Stimulated activated CD4-positive, alpha-beta T cell treated with anti-CD3 and anti-CD28 coated beads, Interleukin-1b, Interleukin-23, amount 100 ng/mL, for 1 hour (primary cell): ENCODE measurements at places on chromosomes 6 and 20.

DNA sequence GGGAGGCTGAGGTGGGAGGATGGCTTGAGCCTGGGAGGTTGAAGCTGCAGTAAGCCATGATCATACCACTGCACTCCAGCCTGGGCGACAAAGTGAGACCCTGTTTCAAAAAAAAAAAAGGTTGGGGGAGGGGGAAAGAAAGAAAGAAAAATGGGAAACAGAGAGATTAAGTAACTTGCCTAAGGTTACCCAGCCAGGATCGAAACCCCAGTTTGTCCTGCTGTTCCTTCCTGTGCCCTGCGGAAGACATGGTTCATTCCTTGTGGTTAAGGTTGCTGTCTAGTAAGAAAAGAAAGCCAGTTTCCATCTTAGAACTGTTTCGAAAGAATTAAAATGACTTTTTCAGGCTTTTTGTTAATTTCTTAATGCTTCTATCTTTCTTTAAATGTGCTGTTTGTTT lies 29.8 kb downstream of the C6orf89 start:
- no peak for DNase-seq

GRCh38 chr6:141088171-141088570 lies 1044.6 kb upstream of the GJE1 start:
- DNase-seq = no peak

DNA sequence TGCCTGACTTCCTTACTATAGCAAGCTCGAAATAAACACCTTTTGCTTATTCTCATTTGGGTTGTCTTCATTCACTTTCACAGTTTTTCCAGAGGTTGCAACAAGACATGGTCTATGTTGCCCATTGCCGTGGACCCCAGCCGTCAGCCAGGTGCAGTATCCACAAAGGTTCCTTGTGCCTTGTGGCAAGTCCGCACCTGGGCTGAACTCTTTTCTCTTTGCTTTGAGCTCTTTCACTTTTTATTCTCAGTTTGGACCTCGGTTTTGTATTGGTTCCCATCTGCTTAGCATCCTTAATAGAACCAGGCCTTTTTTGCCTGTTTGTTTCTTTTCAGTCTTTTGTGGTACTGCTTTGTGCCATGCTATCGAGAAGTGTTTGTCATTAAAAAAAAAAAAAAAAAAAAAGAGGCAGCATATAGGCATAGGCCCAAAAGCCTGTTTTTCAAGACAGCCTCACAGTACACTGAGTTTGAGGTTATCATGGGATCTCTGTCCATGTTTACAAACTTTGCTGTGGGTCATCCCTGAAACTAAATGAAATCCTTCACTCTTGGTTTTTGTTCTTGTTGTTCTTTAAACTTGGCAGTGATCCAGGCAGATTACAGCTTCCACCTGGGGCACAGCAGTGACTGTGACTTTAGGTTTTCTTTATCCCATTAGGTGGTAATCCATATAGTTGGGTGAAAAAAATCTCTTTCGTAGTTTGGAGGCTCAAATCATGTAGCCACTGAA lies 33.3 kb downstream of the GSTA3 start:
- no peak for DNase-seq

DNA sequence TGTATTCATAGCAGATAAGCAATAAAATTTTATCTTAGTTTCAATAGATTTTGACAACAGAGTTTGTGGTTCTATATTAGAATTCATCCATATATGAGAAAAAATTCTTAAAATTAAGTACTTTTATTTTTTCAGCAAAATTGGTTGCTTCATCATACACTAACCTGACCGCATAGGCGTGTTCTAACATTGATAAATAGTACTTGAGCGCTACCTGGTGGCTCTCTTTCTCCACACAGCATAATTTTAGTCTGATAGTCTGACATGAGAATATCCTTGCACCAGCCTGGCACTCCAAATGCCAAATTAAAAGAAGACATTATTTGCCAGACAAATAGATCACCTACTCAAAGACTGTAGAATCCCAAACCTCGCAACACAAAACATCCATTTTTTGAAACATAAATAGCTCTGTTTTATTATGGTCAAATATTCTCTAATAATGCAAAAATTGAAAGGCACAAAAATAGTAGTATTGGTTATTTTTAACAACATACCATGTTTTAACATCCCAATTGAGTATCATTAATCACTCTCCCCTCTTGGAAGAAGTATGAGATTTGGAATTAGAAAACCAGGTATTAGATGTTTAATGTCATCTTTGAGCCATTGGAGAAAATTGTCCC lies 33.0 kb upstream of the FILIP1 start:
- DNase-seq = peak; percentile 13

DNA sequence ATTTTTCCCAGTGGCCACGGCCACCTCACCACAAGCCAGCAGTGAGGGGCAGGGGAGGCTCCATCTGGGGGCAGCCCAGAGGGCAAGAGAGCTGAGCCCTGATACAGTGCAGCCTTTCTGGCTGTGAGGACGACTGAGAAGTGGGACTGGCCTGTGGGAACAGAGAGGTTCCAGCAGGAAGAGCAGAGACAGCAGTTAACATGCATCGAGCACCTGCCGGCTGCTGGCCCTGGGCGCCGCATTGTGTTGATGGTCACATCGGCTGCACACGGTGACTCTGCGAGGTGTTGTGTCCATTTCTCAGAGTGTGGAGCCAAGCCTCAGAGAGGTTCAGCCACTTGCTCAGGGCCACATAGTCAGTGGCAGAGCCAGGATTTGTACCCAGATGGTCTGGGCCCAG lies 9.8 kb downstream of the FOXS1 start:
- DNase-seq = no peak

GRCh38 chr20:11652128-11652527 lies 265.6 kb upstream of the BTBD3 start:
- no peak for DNase-seq

GRCh38 chr6:168585441-168585840 lies 144.5 kb downstream of the SMOC2 start:
- DNase-seq = no peak

GRCh38 chr6:141095308-141095707 lies 1037.4 kb upstream of the GJE1 start:
- no peak for DNase-seq

GRCh38 chr6:2086326-2086965 lies 159.0 kb downstream of the GMDS start:
- no peak for DNase-seq

DNA sequence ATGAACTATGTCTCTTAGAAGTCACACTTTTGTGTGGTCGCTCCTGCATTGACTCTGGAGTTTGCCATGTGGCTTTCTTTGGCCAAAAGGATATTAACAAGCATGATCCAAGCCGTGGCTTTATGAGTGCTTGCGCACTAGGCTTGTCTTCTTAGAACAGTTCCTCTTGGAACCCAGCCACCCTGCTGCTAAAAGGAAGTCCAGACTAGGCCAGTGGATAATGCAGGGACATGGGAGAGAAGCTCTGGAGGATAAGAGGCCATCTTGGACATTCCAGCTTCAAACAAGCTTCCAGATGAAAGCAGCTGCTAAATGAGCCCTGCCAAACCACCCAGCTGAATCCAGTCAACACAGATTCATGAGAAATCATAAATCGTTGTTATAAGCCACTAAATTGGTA lies 346.4 kb downstream of the CDC5L start:
- no peak for DNase-seq

GRCh38 chr20:40778894-40779496 lies 90.0 kb upstream of the MAFB start:
- no peak for DNase-seq

DNA sequence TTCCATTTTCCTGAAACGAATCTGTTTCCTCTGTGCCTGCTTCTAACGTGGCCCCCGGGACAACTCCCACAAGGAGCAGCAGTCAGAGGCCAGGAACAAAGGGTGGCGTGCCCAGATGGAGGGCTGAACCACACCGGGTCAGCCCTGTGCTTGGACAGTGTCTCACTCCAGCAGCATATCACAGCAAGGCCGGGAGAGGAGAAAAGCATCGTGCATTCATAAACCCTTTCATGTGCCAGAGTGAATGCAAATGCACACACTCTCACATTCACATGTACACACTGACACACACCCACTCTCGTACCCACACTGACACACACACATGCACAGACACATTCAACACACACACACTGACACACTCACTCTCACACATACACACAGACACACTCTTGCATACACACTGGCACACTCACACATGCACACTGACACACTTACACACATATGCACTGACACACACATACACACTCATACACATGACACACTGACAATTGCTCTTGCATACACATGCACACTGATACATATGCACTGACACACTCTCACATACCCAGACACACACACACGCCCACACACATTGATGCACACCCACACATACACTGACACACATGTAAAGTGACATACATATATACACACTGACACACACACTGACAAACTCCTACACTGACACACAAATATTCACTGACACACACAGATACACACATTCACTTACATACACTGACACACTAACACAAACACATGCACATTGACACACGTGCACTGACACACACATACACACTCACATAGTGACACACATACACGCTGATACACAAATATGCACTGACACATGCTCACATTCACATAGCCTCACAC lies 237.0 kb downstream of the LRFN2 start:
- no peak for DNase-seq

GRCh38 chr6:81026041-81026553 lies 726.4 kb downstream of the TENT5A start:
- no peak for DNase-seq

GRCh38 chr6:168038576-168039140 lies 40.4 kb downstream of the FRMD1 start:
- no peak for DNase-seq

GRCh38 chr6:140083375-140083774 lies 708.9 kb upstream of the CITED2 start:
- DNase-seq = no peak

GRCh38 chr6:151885234-151885633 lies 77.8 kb downstream of the ESR1 start:
- DNase-seq = no peak

DNA sequence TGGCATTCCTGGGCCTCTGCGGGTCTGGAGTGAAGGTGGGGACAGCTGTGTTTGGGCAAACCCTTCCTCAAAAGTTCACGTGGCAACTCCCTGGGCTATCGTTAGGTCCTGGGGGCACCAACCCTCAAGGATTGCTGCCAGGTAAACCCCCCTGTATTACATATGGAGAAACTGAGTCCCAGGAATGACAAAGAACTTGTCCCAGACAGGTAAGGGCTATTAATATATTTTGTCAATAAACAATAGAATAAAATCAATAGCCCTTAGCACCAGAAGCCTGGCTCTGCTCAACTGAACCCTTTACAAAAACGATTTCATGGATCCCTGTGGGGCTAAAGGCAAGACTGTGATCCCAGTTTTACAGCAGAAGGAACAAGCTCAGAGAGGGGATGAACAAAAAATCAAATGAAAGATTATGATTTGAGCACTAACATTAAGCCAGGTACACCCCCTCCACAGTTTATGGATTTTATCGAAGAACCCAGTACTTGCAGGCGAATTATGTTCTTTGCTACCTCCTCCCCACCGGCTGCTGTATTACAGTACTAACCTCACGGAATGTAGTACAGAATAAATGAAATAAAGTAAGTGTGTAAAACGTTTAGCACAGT lies 2.7 kb downstream of the ID1 start:
- DNase-seq = no peak

GRCh38 chr6:115370202-115370601 lies 690.5 kb downstream of the FRK start:
- DNase-seq = no peak

DNA sequence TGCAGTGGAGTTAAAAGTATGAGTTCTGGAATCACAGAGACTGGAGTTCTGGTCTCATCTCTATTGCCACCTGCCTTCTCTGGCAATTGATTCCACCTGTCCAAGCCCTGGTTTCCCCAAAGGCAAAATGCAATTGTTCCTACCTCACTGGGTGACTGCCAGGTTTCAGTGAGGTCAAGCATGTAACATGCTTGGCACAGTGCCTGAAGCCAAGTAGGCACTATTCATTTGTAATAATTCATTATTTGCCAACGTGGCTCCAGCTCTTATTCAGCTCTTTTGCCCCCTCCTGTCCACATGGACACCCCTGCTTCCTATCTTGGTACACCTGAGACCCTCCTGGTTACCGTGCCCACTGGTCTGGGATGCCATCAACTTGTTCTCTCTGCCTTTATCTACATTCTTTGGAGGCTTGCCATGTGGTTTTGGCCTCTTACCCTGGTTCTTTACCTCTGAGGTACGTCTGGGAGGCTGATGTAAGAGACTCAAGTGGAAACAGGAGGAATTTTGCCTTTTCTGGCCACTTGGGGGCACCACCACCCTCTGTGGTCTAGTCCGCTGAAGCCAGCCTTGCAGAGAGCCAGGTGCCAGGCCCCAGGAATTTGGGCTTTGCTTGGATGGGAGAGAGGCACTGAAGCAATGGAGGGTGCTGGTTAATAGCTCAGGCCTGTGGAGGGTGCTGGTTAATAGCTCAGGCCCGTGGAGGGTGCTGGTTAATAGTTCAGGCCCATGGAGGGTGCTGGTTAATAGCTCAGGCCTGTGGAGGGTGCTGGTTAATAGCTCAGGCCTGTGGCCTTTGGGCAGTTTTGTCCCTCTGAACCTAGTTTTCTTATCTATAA lies 1.7 kb downstream of the KCNK15 start:
- no peak for DNase-seq

DNA sequence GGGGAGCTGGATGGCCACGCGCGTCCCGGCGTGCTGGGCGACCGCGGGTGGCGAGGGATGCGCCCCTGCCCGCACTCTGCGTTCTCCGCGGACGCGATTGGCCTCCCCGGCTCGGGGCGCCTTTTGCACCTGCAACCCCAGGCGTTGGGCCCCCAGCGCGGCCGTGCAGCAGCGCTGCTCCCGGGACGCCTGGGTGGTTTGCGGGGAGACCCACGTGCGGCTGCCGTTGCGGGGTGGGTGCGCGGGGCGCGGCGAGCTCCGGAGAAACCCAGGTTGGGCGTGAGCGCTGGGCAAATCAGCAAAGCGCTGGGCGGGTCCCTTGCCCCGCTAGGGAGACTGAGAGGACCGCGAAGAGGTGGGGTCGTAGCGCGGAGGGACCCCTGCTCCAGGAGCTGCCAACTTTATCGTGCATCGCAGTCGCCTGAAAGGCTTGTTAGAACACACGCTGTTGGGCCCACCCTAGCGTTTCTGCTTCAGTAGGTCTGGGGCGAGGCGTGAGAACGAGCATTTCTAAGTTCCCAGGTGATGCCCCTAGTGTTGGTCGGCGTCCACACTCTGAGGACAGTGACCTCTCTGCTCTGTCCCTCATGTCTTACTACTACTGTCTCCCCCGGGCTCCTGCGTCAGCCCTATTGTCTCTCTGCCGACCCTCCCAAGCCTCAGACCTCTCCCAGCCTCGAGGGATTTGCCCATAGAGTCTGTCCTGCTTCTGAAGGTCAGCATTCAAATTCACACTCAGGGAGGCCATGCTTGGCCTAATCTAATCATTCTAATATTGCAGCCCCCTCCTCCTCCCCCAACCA lies 538 bp upstream of the ZFP64 start:
- peak; percentile 30 for DNase-seq

- no peak for DNase-seq
Measured at GRCh38 chr6:166839569-166839968, 116.8 kb downstream of the RNASET2 start.

- no peak for DNase-seq
Measured at GRCh38 chr6:47334334-47334733, 24.6 kb upstream of the TNFRSF21 start.

DNA sequence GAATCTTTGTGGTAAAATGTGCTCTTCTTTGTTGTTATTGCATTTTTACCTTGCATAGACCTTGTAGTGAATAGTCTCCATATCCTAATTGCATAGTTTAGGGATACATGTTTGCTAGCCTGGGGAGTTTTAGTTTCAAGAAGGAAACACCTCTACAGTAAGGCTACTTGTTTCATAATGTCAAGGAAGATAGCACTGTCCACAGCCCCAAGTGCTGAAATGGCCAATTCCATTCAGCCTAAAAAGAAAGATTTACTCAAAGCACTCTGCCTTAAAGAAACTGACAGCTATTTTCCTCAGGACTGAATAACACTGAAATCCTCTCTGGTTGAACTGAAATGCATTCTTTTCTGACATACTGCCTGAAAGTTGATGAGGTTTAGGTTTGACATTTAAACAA lies 2.6 kb downstream of the HCRTR2 start:
- no peak for DNase-seq
